Stimulated activated effector memory CD8-positive, alpha-beta T cell treated with anti-CD3 and anti-CD28 coated beads, Interleukin-12 subunit alpha, Interleukin-12 subunit beta, amount 100 ng/mL, for 72 hours (primary cell): ENCODE measurements at places on chromosomes 6 and 20.

DNA sequence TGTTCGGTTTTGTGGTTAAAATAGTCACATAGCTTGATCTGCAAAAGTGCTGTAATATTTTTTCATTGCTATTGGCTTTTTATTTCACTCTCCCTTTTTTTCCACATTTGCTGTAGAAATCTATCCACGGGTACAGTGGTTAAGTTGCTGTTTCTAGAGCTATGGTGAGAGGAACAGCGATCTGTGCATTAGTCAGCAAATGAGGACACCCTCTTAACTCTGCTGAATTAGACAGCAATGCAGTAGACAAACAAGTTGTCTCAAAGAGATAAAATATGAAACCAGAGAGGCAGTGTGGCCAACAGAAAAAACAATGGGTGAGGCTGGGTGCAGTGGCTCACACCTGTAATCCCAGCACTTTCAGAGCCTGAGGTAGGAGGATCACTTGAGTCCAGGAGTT lies 17.6 kb upstream of the SYNJ2 start:
- no peak for DNase-seq

DNA sequence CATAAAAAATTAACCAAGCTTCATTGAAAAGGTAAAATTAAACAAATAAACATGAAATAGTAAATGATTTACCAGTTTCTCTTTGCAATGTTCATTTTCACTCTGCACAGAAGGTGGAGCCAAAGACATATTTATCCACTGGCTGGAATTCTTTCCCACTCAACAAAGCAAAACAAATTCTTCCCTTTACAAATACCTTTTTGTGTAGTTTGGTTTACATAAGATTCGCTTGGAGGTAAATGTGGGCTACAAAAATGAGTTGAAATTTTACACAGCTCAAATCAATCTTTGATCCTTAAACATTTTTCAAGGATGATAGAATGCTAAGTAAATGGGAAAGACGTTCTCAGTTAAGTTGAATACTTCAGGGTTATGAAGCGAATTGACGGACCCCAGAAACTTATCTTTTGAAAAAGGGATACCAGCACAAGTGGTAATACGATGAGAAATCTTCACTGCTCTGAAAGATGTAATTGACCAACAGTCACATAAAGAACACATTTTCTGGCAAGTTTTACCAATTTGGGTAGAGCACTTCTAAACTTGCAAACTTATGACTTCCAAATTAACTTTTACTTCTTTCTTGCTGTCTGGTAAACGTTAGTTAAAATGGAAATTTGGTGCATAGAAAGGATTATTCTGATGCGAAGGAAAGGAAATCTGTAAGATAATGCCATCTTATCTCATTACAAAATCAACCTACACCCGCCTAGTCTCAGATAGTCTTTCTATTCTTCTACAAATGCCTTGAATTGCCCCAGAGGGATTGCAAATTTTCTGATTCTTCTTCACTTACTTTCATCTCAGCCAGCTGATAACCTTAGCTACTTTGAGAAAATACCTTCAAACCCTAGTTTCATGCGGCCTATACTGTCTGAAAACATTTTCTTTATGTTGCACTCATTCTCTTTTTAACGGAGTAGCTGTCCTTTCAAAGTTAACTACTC lies 4.7 kb upstream of the GJA1 start:
- no peak for DNase-seq

GRCh38 chr6:160792708-160793107 lies 90.7 kb downstream of the PLG start:
- DNase-seq = no peak

GRCh38 chr6:169289619-169290339 lies 36.1 kb upstream of the THBS2 start:
- DNase-seq = no peak

- no peak for DNase-seq
These were observed 450.1 kb downstream of the COL12A1 start for GRCh38 chr6:74755778-74756177.

- DNase-seq = no peak
These were observed 14.5 kb downstream of the ARHGAP18 start for GRCh38 chr6:129695373-129696027.
